NCI-H1092 treated with DMSO at 0.1 percent for 48 hours (cell line): ENCODE measurements at places on chromosomes 16 and 17.

DNA sequence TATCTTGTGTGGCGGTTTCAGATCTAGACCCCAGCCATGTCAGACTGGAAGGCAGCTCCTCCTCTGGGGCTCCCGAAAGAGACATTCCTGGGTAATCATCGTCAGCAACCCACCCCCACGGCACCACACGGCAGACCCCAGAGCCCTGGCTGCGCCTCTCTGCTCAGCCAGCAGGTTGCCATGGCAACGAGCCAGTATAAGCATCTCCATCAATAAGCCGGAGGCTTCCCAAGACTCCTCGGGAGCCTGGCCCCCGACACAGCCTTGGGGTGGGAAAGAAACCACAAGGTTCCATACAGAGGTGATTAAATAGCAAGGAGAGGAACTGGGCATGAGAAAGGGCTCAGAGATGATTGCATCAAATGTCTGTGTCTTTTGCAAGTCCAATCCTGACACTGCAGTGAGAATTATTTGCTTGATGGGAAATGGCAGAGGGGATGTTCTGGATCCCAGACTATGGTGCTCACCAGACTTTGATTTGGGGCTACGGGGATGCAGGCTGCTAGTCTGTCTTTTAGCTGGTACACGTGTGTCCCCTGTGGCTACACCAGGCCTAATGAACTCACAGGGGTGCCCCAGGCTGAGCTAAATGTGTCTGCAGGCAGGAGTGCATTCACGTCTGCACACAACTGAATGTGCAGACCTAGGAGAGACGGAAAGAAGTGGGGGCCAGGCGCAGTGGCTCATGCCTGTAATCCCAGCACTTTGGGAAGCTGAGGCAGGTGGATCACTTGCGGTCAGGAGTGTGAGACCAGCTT, 320.5 kb upstream of the TNRC6C start:
- DNase-seq = no peak

DNA sequence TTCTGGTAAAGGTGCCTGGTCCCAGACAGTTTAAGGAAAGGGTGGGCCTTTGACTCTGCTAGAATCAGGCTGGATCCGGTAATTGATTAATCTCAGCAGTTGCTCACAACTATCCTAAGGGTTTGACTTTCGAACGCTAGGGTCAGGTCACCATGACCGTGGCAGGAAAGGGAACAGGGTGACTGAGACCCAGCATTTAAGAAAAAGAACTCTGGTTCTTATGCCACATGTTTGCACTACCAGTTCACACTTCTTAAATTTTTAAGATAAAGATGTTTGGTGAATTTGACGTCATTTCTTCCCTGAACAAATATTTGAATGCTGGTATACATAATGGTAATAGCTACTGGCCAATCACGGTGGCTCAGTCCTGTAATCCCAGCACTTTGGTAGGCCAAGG, 52.2 kb downstream of the TEX14 start:
- no peak for DNase-seq

DNA sequence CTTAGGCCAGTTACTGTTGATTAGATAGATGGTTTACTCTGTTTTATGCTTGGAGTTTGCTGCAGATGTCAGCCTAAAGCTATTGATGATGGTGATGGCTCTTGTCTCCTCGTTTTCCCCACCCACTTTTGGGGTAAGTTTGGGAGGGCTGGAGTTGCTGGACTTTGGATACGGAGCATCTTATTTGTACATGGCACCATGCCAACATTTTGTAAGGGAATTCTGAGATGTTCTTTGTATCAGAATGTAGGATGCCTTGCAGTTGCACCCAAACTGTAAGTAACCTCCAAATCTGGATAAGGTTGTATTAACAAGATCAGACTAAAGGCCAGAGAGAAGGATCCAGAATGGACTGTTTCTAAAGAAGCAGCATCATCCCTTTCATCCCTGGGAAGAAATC, 551.9 kb upstream of the ZFHX3 start:
- no peak for DNase-seq

DNA sequence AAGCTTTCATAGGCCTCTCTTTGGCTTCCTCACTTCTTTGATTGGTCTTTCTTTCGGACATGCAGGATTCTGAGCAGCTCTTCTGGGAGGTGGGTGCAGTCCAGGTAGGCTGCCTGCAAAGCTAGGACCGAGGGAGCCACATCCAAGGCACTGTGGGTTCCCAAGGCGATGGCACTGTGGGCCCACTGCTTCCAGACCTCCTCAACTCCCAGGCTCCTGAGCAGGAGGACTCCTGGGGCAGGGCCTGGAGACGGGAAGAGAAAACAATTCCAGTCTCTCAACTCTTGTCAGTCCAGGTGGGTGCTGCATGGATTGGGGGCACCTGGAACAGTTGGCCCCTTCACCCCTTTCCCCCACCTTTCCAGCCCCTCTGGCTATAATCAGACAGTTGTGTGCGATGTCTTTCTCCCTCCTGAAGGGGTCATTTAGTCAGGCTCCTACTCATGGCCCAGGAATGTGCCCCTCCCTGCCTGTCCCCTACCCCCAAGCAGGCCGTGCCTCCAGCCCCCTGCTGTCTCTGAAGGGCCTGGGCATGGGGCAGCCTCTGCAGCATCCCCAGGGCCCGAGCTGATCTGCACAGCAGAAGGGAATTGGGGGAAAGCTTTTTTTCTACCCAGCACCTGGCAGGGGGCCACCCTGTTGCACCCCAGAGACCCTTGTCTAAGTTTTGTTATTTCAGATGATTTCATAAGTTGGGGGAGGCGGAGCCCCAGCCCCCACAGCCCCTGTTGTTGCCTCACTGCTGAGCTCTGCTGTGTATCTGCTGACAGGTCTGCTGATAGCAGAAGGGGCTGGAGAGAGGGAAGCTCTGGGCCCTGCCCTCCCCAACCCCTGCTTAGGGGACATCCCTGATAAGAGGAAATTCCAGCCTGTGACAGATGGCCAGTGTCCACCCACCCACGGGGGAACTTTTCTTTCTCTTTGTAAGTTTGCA, 330.3 kb downstream of the SEC14L1 start:
- DNase-seq = no peak

GRCh38 chr16:11799509-11800381, 2.7 kb upstream of the ZC3H7A start:
- DNase-seq = no peak

DNA sequence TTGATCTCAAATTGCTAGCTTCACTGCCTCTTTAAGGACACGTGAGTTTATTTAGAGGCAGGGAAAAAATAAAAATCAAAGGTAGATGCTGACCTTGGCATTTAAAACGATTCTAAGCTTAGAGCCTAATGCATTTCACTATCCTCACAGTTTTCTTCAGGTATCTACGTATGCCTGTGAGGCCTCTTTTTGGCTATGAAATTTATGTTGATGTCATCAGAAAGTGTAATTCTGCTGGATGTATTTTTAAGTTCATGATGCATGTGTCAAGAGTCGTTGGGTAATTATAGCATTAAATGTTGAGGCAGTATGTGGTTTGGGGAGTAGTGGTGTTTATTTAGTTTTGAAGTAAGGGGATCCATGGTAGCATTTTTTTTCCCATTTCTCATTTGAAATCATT, 4.2 kb upstream of the KRTAP3-2 start:
- DNase-seq = no peak

GRCh38 chr16:4675864-4676786, 17.2 kb upstream of the NUDT16L1 start:
- DNase-seq = no peak
